HepG2 (cell line): ENCODE measurements at places on chromosomes 2 and 18. TPM values are rescaled to one million over a fixed set of nuclear protein-coding genes. Genes with fewer than 3 reads are reported as not detected.
A peak's percentile ranks its signal among the peaks of the same experiment; 100 is the strongest.

DNA sequence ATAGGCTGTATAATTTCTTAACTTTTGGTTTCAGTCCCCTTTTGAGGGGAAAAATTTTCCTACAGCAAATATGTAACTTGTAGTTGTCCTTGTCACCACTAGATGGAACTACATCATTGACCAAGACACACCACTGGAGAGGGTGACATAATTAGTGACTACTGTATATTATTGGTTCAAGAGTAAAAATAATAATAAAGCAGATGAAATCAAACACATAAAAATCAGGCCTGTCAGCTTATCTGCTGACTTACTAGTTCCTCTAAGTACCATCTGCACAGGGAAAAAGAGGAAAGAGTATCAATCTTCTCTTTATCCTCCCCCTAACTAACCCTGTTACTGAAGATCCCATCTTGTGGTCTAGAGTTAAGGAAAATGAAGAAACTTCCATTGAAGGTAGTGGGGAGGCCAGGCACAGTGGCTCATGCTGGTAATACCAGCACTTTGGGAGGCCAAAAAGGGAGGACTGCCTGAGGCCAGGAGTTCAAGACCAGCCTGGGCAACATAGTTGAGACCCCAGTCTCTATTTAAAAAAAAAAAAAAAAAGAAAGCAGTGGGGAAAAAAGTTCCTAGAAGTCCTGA is 29.6 kb upstream of the ENOSF1 start:
- H3K4me1 ChIP-seq, result no peaks in the 10 kb centered on the region
- peak; percentile 36 for DNase-seq
- no peak overlapping the region for H3K4me3 ChIP-seq
- peaks cover 8% of the 10 kb centered on the region for H3K36me3 ChIP-seq

The LOXHD1 gene
- not detected in 2 replicates for total RNA-seq

The CIB4 gene
- total RNA-seq, result not detected in 2 replicates

- DNase-seq, result no peak
- no peak overlapping the region for H3K27ac ChIP-seq
- no peaks in the 10 kb centered on the region for H3K36me3 ChIP-seq
- no peak overlapping the region for H3K4me3 ChIP-seq
- no peaks in the 10 kb centered on the region; the same call in 2 of the 3 replicates for H3K27me3 ChIP-seq
- H3K4me1 ChIP-seq, result no peaks in the 10 kb centered on the region
These were observed 215.4 kb downstream of the CMPK2 start for GRCh38 chr2:6650311-6650710.

The MEP1B gene
- not detected in 2 replicates for total RNA-seq

The ADI1 gene
- 123 and 135 TPM in 2 replicates for total RNA-seq

DNA sequence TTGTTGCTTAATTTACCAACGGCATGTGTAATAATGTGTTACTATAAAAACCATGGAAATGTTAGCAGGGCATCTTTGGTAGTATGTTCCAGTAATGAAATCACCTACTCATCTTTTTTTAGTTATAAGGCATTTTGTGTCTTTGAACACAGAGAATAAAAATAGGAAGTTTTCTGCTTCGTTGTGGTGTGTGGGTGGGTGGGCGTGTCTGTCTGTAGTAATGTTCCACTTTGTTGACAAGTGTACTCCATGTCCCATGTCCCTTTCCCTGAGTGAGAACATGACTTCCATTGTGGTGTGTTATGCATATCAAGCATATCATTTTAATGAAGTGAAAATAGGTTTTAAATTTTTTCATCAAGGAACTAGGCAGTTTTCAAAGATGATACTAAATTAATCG is 149.3 kb downstream of the VWC2L start:
- no peak overlapping the region for H3K27ac ChIP-seq
- no peaks in the 10 kb centered on the region for H3K27me3 ChIP-seq
- no peak overlapping the region for H3K4me3 ChIP-seq
- H3K36me3 ChIP-seq, result no peaks in the 10 kb centered on the region
- no peaks in the 10 kb centered on the region for H3K4me1 ChIP-seq

- no peaks in the 10 kb centered on the region for H3K27me3 ChIP-seq
- peaks cover 38% of the 10 kb centered on the region for H3K4me1 ChIP-seq
- H3K4me3 ChIP-seq, result no peak overlapping the region
- no peaks in the 10 kb centered on the region for H3K36me3 ChIP-seq
These were observed 50.8 kb downstream of the ATOH8 start for GRCh38 chr2:85804583-85804982.

- H3K27me3 ChIP-seq, result no peaks in the 10 kb centered on the region
- no peak overlapping the region for H3K4me3 ChIP-seq
- no peaks in the 10 kb centered on the region for H3K36me3 ChIP-seq
- no peak for DNase-seq
- no peak overlapping the region for H3K27ac ChIP-seq
These were observed 47.3 kb upstream of the NDUFV2 start for GRCh38 chr18:9055185-9055584.
